Activated T-helper 1 cell treated with Interleukin-2 at 50 U/mL for 16 hours (primary cell): ENCODE measurements at places on chromosomes 6 and 20.

DNA sequence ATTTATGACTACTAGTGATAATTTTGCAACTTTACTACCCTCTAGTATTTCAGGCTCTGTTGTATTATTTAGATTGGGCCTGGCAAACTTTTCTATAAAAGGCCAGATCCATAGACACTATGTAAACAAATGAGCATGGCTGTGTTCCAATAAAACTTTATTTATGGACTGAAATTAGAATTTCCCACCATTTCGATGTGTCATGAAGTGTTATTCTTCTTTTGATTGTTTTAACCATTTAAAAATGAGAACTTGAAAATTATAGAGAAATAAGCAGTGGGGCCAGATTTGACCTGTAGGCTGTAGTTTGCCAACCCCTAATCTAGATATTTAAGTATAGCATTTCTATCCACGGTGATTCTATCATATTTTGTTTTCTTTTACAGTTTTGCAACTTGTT, 61.5 kb upstream of the TFB1M start:
- no peak for DNase-seq

- DNase-seq = no peak
Observed at GRCh38 chr6:135274561-135275293, 93.6 kb downstream of the MYB start.

- no peak for DNase-seq
Observed at GRCh38 chr20:57782631-57783041, 72.8 kb upstream of the PMEPA1 start.

- no peak for DNase-seq
Observed at GRCh38 chr6:73566954-73567591, 46.2 kb upstream of the EEF1A1 start.

DNA sequence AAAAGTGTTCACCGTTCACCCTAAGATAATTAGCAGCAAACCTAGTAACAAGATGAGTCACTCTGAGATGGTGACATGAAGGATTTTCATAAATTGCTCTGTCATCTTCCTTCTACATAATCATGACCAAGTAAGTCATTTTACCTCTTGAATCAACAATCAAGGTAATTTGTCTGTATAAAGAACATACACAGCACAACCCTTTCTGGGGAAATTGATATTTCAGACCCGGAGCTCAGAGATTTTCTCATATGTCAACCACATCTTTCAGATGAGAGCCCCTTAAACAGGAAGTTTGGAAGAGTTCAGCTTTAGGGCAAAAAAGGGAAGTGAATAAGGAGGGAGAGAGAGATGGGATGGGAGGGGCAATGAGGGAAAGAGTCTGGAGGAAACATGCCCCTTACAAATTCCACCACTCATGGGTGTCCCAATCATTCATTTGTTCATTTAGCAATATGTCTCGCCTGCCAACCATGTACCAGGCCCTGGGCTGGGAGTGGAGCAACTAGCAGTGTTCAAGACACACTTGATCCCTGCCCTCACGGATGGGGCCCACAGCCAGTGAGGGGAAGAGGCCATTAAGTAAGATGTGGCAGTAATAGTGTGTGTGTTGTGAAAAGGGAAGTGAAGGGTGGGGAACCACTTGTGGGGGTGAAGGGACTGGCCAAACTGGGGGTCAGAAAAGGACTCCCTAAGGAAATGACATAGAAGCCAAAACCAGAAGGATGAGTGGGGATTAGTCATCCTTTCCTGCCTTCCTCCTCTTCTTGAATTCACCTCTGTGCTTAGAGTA, 190.9 kb downstream of the MAFB start:
- DNase-seq = no peak

- no peak for DNase-seq
Observed at GRCh38 chr6:166623318-166623717, 3.7 kb downstream of the RPS6KA2 start.

GRCh38 chr6:34810936-34811632, 19.2 kb downstream of the BLTP3A start:
- DNase-seq = no peak
